Type B pancreatic cell (in vitro differentiated cells): ENCODE measurements at places on chromosomes 6 and 20. TPM values are rescaled to one million over a fixed set of nuclear protein-coding genes. Genes with fewer than 3 reads are reported as not detected.

DNA sequence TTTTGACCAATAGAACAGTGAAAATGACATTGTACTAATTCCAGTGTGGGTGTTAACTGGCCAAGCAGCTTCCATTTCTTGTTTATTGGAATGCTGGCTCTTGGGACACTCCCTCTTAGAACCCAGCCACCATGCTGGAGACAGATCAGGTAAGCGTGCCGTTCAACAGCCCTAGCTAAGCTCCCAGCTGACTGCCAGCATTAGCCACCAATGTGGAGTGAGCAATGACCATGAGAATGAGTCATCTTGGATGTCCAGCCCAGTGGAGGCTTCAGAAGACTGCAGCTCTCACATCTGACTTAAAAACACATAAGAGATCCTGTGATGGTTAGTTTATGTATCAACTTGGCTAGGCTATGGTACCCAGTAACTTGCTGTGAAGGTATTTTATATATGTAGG lies 3.0 kb upstream of the LINC00237 start:
- no peak overlapping the region for H3K4me3 ChIP-seq
- no peak for DNase-seq
- H3K4me1 ChIP-seq = no peaks in the 10 kb centered on the region
- no peaks in the 10 kb centered on the region for H3K36me3 ChIP-seq
- H3K27ac ChIP-seq = no peak overlapping the region
- peaks cover 95% of the 10 kb centered on the region for H3K27me3 ChIP-seq

The LAMA2 gene
- 0.76 and 54.0 TPM in 2 replicates for total RNA-seq

- H3K27me3 ChIP-seq = peaks cover 3% of the 10 kb centered on the region
- H3K4me1 ChIP-seq = peaks cover 7% of the 10 kb centered on the region
- no peak for DNase-seq
- H3K4me3 ChIP-seq = no peak overlapping the region
These were observed 4.4 kb downstream of the FIG4 start for GRCh38 chr6:109695468-109695867.

DNA sequence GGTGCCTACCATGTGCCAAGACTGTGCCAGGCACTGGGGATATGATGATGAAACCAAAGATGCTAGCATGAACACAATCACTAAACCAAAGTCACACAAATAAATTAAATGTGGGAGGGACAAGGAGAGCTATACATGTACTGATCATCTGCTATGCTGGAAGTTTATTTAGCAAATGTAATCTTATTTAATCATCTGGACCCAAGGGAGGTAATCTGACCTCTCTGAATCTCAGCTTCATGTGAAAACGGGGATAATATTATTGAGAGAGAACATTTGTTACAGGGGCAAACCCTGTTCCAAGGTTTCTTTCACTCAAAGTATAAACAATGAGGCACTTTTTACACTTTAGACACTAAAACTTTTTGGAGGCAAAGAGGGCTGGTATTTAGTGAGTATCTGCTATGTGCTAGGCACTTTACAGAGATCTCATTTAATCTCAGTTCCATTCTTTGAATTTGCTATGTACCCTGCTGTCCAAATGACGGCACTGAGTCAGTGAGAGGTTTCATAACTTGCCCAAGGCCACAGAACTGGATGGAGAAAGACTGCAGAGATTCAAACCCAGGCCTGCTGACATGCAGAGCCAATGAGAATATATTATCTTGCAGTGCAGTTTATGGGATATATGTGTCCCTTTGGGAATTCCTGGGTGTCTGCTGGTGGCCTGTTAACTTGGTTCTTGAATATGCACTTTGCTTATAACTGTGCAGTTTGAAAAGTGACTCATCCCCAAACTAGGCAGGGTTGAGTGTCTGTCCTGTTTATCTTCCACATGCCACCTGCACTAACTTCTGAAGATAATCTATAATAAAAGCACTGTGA lies 3.3 kb upstream of the ASXL1 start:
- DNase-seq = no peak
- H3K4me1 ChIP-seq = peaks cover 27% of the 10 kb centered on the region
- no peaks in the 10 kb centered on the region for H3K36me3 ChIP-seq
- no peaks in the 10 kb centered on the region for H3K27me3 ChIP-seq
- H3K4me3 ChIP-seq = peak overlapping the region; percentile 32

DNA sequence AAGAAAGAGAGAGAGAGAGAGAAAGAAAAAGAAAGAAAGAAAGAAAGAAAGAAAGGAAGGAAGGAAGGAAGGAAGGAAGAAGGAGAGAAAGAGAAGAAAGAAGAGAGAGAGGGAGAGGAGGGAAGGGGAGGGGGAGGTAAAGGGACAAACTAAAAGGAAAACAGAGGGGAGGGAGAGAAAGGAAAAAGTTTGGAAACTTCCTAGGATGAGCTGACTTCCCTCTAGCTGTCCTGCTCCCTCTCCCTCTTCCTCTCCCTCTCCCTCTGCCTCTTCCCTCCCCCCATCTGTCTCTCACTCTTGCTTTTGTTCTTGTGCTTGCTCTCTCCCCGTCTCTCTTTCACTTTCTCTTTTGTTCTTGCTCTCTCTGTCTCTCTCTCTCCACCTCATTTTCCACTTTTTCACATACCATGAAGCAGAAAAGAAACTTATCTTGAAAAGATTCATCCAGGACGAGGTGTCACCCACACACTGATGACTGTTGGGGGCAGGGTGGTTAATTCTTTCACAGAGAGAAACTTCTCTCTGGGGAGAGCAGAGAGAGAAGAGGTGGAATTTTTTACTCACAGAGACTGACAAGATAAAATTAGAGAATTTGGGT lies 56.4 kb upstream of the DUSP22 start:
- H3K27me3 ChIP-seq = peaks cover 7% of the 10 kb centered on the region
- no peak for DNase-seq
- H3K4me3 ChIP-seq = no peak overlapping the region

DNA sequence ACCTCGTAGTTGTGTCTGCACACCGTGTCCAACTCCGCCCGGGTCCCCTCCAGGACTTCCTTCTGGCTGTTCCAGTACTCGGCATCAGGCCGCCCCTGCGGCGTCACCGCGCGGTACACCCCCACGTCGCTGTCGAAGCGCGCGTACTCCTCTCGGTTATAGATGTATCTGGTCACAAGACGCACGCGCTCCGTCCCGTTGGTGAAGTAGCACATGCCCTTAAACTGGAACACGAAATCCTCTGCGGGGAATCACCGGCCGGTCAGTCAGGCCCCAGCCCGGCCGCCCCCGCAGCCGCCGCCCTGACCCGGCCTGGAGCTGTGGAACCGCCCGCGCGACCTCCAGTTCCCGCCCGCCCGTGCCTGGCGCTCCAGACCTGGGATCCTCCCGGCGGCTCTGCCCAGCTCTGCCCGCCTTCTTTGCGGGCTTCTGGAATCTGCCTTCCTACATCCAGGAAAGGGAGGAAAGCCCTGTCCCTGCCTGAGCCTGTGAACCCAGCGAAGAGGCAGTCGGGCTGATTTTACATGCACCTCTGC lies 1.6 kb downstream of the HLA-DQB1 start:
- peaks cover 4% of the 10 kb centered on the region for H3K4me1 ChIP-seq
- no peaks in the 10 kb centered on the region for H3K36me3 ChIP-seq
- H3K4me3 ChIP-seq = peak overlapping the region; percentile 77
- DNase-seq = no peak
- peaks cover 79% of the 10 kb centered on the region for H3K27me3 ChIP-seq

DNA sequence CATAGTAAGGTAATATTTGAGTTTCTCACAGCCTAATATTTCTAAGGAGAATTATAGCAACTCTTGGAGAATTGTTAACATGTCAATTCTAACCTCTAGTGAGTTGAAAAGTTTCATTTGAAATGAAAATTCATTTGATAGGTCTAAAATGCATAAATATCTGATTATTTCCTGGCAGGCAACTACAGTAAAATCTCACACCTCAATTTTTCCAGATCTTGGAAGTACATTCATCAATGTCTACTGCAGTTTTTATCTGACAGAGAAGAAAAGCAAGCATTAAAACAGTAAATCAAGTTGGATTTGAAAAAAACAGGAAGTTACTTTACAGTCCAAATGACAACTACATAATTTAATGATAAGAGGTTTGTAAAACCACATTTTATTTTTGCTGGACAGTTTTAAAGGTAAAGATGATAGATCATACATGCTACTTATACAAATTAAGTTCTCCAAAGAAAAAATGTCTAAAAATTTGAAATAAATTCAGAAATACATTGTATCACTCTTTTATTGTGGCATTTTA lies 631.3 kb downstream of the EYS start:
- H3K4me1 ChIP-seq = no peaks in the 10 kb centered on the region
- no peaks in the 10 kb centered on the region for H3K27me3 ChIP-seq
- no peaks in the 10 kb centered on the region for H3K36me3 ChIP-seq
- no peak overlapping the region for H3K27ac ChIP-seq
- no peak for DNase-seq

GRCh38 chr6:34025112-34025807 lies 120.6 kb downstream of the GRM4 start:
- H3K27ac ChIP-seq = no peak overlapping the region
- no peak overlapping the region for H3K4me3 ChIP-seq
- H3K27me3 ChIP-seq = peaks cover 14% of the 10 kb centered on the region
- no peak for DNase-seq
- no peaks in the 10 kb centered on the region for H3K36me3 ChIP-seq

The ARMH2 gene
- total RNA-seq = not detected in 2 replicates

GRCh38 chr6:107103082-107103481 lies 12.2 kb downstream of the BEND3 start:
- H3K27ac ChIP-seq = no peak overlapping the region
- H3K27me3 ChIP-seq = no peaks in the 10 kb centered on the region
- H3K4me1 ChIP-seq = peaks cover 27% of the 10 kb centered on the region
